ENCODE measurements at places on chromosomes 2 and 18.

- DNase-seq, result no peak
Measured at GRCh38 chr2:25397777-25398176, 56.1 kb upstream of the DNMT3A start.

DNA sequence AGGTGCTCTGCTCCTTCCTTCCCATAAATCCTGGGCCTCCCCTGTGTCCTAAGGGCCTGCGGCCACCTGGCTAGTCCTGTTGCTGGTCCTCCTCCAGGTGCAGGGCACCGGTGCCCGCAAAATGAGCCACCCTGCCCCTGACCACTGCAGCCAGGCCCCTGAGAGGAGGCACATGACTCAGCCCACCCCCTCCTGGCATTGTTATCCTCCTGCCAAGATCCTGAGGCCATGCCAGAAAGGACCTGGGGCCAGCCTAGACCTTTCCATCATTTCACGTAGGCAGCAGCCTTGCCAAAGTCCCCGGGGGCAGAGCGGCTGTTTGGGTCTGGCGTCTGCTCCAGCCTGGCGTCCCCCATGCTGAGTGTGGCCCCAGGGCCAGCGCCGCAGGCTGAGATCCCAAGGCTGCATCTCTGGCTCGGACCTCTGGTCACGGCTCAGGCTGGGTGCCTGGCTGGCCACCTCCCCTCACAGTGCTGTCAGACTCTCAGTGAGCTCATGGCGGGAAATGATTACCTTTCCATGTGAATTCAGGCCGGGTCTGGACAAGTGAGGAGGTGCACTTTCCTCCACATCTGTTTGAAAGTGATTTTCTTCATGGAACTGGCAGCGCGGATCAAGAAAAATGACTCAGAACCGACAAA is 81.0 kb downstream of the NDUFA10 start:
- no peak for DNase-seq

DNA sequence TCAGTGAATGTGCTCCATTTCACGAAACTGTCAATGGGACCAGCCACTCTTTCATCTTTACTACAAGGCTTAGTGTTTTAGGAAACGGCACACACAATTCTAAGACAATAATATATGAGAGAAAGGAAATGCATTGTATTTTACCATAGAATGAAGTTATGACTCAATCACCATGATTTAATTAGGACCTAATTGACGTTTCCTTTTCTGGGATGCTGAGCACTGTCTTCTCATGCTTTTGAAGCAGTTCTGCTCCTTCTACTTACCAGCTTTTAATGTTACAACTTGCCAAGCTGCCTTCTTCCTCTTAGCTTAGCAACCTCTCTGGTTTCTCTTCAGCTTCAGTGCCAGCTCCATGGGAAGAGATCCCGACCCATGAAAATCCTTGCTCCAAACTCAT is 94.3 kb upstream of the SERPINE2 start:
- no peak for DNase-seq

DNA sequence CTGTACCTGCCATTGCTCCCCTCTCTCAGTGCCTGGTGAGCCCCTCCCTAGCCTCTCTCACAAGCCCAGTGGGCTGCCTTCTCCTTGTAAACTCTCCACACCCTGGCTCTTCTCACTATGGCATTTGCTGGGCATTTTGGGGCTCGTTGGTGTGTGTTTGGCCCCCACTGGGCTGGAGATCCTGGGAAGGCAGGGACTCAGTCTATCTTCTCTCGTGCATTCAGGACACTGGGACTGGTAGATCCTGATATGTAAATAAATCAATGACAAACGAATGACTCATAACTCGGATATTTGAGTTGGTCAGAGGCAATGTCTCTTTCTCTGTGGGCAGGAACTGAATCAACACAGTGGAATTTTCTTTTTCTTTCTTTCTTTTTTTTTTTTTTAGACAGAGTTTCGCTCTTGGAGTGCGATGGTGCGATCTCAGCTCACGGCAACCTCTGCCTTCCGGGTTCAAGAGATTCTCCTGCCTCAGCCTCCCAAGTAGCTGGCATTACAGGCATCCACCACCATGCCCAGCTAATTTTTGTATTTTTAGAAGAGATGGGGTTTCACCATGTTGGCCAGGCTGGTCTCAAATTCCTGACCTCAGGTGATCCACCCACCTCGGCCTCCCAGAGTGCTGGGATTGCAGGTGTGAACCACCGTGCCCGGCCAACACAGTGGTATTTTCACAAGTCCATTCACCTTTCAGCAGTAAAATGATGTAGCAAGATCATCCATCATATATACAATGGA is 144.6 kb upstream of the SPRED2 start:
- no peak for DNase-seq

GRCh38 chr2:120446236-120447126 is 100.5 kb downstream of the INHBB start:
- DNase-seq, result no peak

DNA sequence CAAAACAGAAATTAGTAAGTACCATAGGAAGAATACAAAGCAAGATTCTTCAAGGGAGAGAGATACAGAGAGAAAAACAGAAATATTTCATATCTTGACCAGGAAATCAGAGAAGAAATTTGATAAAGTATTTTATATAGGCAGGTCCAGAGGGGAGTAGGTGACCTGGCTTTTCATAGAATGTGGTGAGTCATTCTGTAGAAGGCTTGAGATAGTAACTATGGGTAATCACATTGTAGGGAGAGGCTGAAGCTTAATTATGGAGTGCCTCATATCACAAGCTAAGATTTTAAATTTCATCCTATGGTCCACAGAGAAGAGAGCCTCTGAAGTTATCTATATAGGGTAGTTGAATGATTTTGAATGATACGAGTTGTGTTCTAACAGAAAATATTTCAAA is 195.0 kb upstream of the CYRIA start:
- no peak for DNase-seq

DNA sequence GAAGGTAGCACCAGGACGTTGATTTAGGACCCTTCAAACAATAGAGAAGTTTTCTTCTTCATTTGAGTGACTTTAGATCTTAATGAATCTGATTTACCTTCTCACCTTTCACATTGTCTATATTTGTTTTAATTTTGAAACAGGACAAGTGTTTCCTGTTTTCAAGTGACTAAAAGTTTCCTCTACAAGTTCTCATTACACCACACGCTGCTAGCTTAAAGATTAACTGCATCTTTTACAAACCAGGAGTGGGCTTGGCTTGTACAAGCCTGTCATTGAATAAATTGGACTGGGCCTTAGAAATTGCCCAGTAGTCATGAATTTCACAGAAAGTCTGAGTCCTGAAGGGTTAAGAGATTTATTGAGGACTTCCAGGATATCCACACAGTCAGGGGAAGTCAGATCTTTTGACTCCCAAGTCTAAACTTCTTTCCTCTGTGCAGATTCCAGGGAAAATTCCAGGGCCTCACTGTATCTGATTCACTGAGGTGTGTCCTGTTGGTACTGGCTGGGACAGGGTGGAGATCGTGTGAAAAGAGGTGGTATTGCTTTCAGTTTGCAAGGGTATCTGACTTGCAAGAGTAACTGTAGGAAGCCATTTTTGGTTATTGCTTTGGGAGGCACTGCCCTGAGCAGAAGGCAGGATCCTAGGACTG is 3.4 kb downstream of the SGPP2 start:
- no peak for DNase-seq

GRCh38 chr2:202883987-202884675 is 12.6 kb upstream of the ICA1L start:
- DNase-seq, result no peak

GRCh38 chr2:207230261-207231105 is 64.7 kb upstream of the KLF7 start:
- DNase-seq, result no peak
